ENCODE measurements at places on chromosomes 5 and 9. TPM values are rescaled to one million over a fixed set of nuclear protein-coding genes. Genes with fewer than 3 reads are reported as not detected.

The PCDHB10 gene
- 1.3 TPM for total RNA-seq

The ARPC5L gene
- total RNA-seq: 43.9 TPM

DNA sequence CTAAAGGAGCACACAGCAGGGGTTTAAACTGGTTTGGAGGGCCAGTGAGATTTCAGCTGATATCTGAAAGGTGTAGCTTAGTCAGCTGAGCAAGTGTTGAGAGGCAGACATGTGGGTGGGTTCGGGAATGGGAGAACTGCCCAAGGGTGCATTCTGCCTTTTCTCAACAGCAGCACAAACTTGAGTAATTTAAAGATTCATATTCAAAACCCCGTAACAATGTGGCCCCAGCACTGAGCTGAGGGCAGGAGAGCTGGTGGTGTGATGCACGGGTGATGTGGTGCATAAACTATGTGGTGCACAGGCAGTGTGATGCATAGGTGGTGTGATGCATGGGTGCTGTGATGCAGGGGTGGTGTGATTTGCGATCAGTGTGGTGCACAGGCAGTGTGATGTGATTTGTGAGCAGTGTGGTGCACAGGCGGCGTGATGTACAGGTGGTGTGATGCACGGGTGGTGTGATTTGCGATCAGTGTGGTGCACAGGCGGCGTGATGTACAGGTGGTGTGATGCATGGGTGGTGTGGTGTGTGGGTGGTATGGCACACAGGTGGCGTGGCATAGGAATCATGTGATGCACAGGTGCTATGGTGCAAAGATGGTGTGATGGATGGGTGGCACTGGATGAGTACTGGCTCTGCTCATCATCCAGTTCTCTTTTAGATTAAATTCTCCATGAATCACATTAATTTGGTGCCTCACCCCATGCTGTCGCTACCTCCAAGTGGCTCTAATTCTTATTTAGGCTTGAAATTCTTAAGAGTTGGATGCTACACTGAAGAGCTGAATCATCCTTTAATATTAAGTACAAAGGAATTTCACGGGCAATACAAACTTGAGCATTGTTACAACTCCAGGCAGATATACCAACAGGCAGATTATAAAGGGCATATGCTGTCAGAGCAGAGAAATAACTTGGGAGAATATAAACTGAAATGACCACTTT is 53.6 kb downstream of the DAP start:
- peak; percentile 71 for DNase-seq

DNA sequence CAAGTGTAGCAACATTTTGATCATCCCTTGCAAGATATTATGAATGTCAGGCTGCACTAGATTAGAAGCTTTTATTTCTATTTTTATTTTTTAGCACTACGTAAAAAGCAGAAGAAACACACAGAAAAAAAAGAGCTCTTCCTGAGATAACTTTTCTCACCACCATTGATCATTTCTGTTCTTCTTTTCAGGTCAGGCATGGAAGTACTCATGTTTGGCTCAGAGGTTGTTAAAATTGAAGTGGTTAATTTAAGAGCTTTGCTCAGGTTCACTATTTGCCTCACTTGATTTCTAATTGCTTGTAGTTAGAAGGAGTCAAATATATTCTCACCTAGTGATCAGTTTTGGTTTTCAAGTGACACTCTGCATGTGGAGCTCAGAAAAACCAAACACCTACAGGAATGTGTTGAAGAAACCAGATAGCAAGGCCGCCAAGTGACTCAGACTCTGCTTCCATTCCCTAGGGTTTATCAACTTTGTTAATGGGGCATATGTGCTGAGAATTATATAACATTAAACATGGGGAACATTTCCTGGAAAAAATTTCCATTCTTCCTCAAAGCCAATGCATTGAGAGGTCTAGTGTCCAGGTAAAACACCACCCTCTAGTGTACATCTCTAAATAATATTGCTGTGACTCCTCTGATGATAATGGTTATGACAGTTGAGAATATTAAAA is 679.8 kb downstream of the CETN3 start:
- peak; percentile 7 for DNase-seq

DNA sequence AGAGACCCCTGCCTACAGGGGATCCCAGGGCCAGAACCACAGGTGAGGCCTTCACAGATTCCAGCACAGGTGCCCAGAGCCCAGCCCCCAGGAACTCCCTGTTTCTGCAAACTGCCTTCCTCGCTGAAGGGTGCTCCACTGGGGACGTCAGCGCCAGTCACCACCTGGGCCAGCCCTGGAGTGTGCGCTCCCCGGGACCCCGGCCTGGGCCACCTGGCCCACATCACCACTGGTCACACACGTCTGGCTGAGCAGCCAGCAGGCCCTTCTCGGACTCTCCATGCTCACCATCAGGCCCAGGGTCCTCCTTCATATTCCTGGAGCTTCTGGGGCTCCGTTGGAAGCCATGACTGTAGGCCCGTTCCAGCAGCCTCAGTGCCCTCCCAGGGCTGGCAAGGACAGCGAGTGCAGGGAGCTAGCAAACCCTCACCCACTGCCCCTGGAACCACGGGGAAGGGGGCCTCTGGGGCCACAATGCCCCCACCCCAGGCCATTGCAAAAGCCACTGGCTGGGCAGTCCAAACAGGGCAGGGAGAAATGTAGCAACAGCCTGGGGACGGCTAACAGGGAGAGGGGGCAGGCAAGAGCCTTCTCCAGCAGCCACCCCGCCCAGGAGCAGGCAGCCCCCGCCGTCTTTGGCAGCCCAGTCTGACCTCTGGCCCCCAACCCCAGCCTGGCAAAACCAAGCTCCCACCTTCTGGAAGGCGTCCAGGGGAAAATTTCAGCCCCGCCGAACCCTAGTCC is 1.3 kb downstream of the AGPAT2 start:
- DNase-seq: no peak

DNA sequence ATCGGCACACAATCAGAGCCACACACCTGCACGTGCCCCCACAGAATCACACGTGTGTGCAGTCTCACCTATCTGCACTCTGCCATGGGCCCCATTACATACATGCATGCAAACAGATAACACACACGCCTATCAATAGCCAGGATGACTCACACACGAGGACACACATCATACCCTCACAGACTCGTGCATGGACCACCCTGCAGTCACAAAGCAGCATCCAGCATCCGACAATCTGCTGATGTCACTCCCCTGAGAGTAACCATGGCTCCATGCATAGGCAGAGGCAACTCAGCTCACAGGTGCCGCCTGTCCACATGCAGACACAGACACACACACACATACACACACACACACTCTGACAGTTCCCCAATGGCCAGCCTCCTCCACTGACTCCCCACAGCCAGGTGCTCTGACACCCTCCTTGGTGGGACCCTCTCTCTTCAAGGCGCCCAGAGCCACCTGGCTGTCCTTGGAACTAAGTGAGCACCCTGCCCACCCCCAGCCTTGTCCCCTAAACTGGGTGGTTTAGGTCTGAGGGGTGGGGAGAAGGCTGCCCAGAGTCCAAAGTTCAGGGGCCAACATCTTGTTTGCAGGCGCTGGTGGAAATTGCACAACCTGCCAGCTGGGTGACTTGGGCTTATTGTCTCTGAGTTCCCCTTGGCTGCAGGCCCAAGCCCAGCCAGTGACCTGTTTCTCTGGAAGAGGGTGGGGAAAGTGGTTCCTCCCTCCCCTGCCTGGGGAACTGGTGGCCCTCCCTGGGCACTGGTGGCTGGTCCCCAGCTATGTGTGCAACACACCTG is 34.6 kb upstream of the NEK6 start:
- DNase-seq: peak; percentile 72

DNA sequence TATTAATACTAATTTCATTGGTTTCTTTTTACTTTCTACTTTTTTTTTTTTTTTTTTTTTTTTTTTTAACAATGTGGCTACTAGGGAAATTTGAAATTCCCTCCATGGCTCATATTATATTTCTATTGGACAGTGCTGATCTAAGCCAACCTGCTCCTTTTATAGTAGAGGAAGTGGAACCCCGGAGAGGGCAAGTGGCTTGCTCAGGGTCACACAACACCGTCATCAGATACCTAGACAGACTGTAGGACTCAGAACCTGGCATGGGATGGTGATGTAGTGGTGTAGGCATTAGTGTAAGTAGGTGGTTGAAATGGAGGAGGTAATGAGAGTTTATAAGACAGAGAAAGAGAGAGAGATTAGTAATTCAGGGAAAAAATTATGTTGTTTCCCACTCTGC is 10.8 kb downstream of the ZNF618 start:
- DNase-seq: peak; percentile 74

GRCh38 chr5:166994226-166994625 is 1297.2 kb upstream of the WWC1 start:
- DNase-seq: no peak

DNA sequence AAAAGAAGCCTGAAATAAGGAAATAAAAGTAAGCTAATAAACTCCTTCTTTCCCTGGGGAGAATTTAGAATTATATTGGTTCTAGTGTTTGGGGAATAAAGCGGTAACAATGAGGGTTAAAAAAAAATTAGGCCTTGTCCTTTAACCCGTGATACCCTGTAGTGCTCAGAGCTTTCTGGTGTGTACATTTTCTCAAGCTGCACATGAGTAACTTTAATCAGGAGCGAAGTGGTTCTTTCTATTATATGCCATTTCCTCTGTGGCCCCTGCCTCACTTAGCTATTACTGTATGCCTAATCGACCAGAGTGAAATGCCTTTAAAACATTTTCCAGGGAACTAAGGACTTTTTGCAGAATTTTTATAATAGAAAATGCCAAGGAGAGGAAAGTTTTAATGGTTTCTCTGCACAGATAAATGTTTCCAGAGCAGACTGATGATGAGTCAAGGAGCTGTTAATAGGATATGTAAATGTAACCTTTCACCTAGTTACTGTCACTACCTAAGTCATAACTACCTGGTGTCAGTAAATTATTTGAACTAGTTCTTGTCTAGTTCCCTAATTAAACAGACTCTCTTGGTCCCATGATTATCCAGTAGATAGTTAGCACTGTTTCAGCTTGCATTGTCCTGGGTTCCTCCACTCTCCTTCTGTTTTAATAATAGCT is 7.6 kb downstream of the PAM start:
- peak; percentile 46 for DNase-seq

GRCh38 chr5:101806410-101806809 is 489.7 kb downstream of the SLCO4C1 start:
- DNase-seq: no peak

GRCh38 chr9:68709291-68710110 is 4.5 kb downstream of the PIP5K1B start:
- no peak for DNase-seq

Data from M059J (cell line).